SJCRH30 (cell line): ENCODE measurements at places on chromosomes 3 and 15. TPM values are rescaled to one million over a fixed set of nuclear protein-coding genes. Genes with fewer than 3 reads are reported as not detected.

GRCh38 chr15:54033869-54034458 lies 55.7 kb downstream of the UNC13C start:
- DNase-seq, result no peak

PIERCE2 gene
- 0.20 TPM in 1 of 2 replicates, not detected in the other for total RNA-seq

DNA sequence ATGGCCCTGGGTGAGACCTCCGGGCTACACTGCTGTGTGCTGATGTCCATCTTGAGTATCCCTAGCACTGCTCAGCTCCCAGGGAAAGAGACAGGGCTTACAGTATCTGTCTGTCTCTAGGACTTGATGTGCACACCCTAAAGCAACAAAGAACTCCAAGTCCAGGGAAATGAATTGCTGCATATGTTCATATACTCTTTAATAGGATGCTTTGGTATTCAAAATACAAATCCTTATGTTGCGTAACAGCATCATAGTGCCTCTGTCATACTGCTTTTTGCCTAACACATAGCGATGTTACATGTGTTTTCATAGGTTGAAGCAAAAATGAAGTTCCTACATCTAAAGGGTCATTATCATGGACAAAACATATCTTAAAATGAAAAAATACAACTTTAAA lies 299.9 kb downstream of the SLC9A9 start:
- DNase-seq, result no peak

DNA sequence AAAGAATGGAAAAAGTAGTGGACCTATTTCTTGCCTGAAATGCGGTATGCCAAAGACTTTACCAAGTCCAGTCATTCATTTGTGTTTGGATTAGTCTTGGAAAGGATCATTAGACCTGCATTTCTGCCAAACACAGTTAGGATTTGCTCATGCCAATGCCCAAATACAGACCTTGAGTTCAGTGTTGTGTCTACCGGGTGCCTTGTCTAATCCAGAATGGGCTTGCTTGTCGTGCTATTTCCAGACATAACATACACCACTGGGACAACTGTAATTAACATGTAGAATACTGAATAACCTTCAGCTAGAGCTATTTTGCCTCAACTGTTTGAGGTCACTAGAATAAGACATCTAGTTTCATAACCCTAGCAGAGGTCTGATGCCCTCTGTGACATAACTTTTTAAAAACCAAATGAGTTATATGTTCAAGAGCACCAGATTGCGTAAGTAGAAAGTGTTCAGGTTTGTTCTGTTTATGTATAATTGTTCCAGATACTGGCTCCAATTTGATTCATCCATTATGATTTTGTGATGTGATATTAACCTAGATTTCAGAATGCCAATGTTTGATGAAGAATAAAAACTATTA lies 145.3 kb upstream of the DPH6 start:
- no peak for DNase-seq

- DNase-seq, result no peak
These were observed 57.3 kb upstream of the OSTN start for GRCh38 chr3:191141728-191142127.

DNA sequence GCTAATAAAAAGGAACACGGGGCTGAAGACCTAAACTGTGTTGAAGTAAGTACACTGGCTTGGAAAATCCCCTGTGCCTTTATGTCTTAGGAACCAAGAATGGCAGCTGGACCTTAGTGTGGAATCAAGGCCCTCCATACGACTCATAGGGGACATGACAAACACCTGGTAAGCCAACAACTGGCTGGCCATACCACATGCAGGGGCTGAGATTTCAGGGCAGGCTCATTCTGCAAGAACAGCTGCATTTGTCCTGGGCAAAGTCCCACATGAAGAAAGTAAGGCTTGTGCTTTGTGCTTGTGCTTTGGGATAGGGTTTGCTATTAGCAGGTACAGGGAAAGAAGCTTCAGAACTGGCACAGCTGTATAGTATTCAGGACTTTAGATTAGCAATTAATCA lies 18.0 kb downstream of the ETV5 start:
- DNase-seq, result peak; percentile 49

DNA sequence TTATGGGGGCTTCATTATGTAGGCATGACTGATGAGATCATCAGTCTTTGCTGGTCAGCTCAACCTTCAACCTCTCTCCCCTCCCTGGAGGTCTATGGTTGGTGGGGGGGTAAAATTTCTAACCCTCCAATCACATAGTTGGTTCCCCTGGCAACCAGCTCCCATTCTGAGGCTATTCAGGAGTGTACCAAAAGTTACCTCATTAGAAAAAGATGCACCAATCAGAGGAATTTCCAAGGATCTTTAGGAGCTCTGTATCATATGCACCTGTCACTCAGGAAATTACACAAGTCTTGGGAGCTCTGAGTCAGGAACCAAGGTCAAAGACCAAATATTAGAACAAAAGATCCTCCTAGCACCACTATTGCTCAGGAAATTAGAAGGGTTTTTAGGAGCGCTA lies 21.4 kb upstream of the LEO1 start:
- DNase-seq, result peak; percentile 63

DNA sequence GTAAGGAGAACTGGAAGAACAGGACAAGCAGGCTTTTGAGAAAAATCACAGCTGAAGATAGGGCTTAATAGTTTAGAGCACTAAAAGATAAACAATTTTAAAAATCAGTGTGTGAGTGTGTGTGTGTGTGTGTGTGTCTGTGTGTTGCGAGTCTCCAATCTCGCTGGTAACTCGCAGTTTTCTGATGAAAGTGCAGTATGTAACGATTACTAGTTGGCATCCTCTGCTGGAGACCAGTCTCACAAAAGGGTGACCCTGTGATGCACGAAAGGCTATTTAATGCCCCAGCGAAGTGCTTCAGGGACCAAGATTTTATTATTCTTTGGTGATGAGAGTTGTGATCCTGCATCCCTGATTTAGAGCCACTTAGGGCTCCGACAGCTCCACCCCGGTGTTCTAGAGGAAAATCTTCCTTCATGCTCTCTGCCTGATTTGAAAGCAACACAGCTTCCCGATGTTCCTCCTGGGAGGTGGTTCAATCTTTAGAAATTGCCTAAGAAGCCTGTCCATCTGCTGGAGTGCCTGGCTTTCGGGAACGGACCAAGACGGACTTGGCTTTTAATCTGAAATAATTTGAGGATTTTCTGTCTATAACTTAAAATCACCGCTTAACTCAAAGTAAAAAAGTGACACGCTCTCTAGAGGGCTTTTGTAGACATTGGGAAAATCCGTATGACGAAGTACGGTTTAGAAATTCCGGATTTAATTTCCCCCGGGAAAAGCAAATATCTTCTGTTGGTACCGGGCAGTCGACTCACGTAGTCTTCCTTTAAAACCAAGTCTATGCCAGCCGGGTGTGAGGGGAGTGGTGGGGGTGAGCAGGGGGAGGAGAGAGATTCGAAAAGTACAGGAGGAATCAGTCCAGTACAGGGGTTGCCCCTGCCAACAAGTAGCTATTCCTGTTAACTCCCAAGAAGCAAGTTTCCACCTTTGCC lies 1.1 kb upstream of the ALCAM start:
- DNase-seq, result no peak

- DNase-seq, result no peak
These were observed 9.9 kb downstream of the PDIA5 start for GRCh38 chr3:123076496-123077418.

C3orf52 gene
- total RNA-seq, result 13.7 and 15.5 TPM in 2 replicates

- DNase-seq, result no peak
These were observed 17.9 kb downstream of the NR2F2 start for GRCh38 chr15:96348112-96349027.

DNA sequence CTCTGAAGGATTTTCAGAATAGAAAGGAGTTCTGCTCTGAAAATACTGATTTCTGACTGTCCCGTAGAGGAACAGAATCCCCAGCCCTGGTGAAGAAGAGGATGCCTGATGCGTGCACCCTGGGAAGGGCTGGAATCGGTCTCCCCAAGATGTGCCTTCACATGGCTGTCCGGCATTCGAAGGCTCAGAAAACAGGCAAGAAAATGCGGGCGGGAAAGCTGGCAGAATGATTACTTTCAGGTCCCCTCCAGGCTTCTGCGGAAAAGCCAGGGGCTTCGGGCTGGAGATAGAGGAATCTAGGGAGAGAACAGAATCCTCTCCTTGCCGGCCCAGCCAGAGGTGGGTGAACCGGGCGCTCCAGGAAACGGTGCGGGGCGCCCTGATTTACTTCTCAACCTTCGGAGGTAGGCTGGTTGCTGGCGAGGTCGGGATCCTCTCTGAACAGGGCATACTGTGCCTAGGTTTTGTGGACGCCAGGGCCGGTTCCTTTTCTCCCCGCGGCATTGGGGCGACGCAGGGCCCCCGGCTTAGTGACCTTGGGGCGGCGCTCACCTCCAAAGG lies 2.5 kb downstream of the FOXL2NB start:
- no peak for DNase-seq

DNA sequence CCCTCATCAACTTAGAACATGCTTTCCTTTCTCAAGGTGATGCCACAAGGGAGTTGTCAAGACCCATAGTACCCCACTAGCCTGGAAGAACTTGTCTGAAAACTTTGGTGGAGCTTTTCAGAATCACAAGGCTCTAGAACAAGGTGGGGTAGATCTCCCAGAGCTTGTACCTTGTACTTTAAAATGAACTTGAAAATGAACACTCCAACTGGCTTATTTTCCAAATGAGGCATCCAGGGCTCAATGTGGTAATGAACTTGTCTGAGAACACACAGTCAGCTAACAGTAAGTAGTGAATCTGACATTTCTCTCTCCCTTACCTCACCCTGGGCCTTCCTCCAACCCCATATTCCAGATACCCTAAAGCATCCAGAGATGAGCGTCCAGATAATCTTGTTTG lies 81.8 kb upstream of the THBS1 start:
- DNase-seq, result no peak

MED12L gene
- total RNA-seq, result not detected in 2 replicates

- peak; percentile 66 for DNase-seq
These were observed 84.6 kb upstream of the DCBLD2 start for GRCh38 chr3:98986073-98986472.

- no peak for DNase-seq
These were observed 10.2 kb downstream of the ATP10A start for GRCh38 chr15:25852661-25853524.

SLC12A1 gene
- not detected in 2 replicates for total RNA-seq

- DNase-seq, result peak; percentile 50
These were observed 15.6 kb downstream of the TMEM158 start for GRCh38 chr3:45210308-45211041.

GFM1 gene
- total RNA-seq, result 48.1 and 58.2 TPM in 2 replicates

- DNase-seq, result no peak
These were observed 18.4 kb downstream of the FLNB start for GRCh38 chr3:58026598-58026997.

DNA sequence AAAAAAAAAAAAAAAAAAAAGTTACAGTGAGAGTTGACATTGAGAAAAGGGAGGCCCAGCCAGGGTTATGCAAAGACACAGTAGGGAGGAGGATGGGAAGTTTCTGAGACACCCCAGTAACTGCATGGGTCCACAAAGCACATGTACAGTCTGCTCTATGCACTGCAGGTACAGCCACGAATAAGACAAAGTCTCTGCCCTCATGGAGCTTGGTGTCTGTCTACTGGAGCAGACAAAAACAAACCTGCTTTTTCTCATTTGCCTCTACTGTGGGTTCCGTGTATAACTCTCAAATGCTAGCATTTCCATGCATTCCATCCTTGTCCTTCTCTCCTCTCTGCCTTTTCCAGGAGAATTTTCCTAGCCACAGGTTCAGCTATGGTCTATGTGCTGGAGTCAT lies 107.4 kb downstream of the UBE3A start:
- DNase-seq, result no peak

DNA sequence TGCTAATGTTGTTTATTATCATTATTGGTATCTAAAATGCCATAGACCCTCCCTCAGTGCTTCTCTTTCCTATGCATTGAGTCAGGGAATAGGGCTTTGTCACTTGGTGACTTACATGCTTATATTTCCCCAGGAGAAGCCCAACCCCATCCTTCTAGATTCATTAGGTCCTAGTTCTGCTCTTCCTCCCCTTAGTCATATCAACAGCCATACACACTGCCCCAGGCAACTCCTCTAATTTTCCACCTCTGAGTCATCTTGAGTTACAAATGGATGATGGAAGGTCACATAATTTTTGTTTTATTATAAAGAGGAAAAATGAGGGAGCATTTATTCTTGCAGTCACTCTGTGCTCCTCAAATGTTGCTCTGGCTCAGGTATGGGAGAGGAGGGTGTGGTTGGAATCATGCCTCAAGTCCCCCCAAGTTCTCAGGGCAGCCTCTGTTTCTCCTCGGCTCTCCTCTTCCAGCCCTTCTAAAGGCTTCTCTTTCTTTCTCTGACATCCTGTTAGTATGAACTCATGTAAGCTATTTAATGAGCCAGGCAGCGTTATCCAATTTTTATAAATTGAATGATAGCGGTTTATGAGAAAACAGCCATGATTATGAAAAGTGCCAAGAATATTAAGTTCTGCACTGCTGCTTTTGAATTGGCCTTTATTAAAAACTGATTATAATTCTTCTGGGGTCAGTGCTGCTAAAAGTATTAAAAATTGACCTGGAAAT lies 45.6 kb upstream of the FSTL1 start:
- DNase-seq, result no peak

DNA sequence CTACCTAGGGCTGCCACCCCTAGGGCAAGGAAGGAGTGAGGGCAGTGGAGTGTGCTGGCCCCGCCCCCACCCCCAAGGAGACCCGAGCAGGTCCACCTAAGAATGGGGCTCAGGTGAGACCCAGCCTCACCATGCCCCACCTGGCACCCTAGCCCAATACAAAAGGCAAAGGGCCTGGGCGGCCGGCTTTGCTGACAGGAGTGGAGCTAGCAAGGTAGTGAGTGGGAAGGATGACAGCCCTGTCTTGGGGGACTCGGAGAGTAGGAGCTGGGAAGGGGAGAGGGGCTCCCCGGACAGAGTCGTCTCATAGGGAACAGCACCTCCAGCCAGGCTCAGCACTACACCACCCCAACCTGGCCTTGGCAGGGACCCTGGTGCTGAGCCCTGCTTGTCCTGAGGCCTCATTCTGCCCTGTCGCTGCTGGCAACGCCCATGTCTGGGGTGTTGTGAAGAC lies 12.1 kb downstream of the C15orf39 start:
- DNase-seq, result no peak

GRCh38 chr3:133804896-133805295 lies 719 bp upstream of the SRPRB start:
- DNase-seq, result no peak

DNA sequence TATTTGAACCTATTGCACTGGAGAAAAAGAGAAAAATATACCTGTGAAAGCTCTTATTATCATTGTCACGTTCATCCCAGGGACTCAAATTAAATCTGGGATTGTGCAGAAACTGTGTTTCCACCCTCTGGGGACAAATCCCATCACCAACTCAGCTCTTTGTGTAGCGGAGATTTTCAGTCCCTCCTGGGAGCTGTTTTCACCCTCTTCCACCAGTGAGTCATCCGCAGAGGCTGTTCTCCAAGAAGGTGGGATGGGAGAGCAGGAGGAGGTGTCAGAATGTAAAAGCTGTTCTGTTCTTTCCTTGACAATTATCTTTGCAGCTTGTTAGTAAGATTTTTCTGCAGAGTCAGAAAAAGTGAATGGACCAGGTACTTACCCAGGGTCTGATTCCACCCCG lies 28.0 kb downstream of the SV2B start:
- DNase-seq, result no peak

- DNase-seq, result no peak
These were observed 76.1 kb downstream of the FAM174B start for GRCh38 chr15:92579486-92579885.

LARP6 gene
- total RNA-seq, result 54.8 and 61.2 TPM in 2 replicates
